ENCODE measurements at places on chromosomes 2 and 18.

- no peak for DNase-seq
Measured at GRCh38 chr18:74316257-74317170, 875 bp downstream of the C18orf63 start.

DNA sequence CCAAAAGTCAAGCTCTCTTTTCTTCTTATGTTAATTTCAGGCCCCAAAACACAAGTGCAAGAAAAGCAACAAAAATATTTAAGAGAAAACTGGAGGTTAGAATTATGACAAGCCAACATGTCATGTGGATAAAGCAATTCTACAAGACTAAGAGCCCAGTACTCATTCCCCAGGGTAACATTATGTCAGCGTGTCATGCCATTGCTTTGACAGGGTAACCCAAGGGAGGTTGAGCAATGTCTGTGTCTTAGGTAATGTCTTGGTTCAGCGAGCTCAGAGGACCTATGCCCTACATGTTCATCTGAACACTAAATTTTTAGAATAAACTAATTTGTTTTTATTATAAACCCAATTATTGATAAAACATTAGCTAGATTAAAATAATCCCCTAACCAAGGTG lies 173.2 kb upstream of the ZNF804A start:
- no peak for DNase-seq

DNA sequence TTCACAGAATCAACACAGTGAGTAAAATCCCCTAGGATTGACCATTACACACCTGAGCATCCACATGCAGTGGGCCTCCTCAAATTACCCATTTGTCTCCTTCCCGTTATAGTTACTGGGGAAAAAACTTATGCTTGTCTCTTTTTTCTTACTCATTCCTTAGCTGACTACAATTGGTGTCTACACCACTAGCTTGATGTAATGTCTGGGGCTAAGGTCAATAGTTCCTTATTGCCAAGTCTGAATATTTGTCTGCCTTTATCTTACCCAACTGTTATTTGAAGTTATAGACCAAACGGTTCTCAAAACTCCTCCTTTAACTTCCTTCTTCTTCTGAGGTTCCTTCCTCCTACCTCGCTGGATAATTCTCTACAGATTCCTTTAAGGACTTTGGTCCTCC lies 41.9 kb upstream of the TMEM17 start:
- DNase-seq = no peak

- peak; percentile 32 for DNase-seq
Measured at GRCh38 chr2:108637304-108637669, 82.0 kb upstream of the RANBP2 start.

- DNase-seq = no peak
Measured at GRCh38 chr2:124258140-124258880, 233.2 kb downstream of the CNTNAP5 start.

- DNase-seq = no peak
Measured at GRCh38 chr2:150171065-150171548, 316.4 kb downstream of the RND3 start.

GRCh38 chr2:105681927-105682326 lies 62.8 kb upstream of the NCK2 start:
- DNase-seq = no peak

DNA sequence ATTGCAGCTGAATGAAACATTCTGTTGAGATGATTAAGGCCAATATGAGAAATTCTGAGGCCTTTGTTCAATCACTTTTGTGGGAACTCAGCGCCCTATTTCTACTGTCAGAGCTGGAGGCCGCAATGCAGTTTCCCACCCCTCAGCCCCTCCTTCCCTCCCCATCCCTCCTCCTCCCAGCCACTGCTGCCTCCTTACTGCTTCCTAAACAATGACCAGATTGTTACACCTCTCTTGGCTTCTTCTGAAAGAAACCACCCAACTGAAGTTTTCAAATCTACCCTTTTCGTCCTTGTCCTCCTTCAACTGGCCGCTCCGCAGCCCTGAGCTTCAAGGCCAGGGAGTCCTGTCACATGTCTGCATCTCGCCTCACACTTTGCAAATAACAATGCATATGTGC lies 36.7 kb upstream of the MAPK4 start:
- no peak for DNase-seq

- DNase-seq = no peak
Measured at GRCh38 chr2:224271617-224272236, 130.2 kb downstream of the FAM124B start.

- no peak for DNase-seq
Measured at GRCh38 chr2:120517751-120518469, 172.0 kb downstream of the INHBB start.

DNA sequence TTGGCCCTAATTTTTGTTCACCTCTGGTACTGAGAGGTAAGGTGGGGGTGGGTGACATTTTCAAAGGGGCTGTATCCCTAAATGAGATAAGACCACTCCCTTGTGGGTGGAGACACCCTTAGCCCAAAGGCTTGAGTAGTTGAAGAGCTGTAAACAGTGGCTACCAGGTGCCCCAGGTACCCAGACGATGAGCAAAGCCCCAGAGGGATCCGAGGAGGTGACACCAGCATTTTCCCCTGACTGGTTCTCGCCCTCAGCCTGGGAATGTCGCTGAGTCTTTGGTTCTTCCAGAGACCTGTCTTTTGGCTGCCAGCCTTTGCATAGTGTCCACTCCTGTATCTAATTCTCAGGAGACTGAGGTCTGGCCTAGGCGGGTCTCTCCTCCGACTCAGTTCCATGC lies 36.5 kb downstream of the RRM2 start:
- no peak for DNase-seq

DNA sequence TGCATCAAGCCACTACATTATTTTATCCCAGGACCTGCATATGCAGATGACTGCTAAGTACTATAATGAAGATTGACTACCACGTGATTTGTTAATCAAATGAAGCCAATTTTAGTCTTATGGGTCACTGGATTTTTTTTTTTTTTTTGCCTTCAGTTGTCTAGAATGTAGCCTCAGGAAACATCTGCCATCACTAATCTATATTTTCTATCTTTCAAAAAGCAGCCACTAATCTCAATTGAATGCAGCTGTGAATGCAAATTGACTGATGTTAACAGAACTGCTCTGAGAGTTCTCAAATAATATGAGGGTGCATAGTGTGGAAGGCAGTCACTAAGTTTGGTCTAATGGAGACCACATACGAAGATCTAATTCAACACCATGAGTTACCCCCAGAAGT lies 106.3 kb downstream of the ABCA12 start:
- no peak for DNase-seq

DNA sequence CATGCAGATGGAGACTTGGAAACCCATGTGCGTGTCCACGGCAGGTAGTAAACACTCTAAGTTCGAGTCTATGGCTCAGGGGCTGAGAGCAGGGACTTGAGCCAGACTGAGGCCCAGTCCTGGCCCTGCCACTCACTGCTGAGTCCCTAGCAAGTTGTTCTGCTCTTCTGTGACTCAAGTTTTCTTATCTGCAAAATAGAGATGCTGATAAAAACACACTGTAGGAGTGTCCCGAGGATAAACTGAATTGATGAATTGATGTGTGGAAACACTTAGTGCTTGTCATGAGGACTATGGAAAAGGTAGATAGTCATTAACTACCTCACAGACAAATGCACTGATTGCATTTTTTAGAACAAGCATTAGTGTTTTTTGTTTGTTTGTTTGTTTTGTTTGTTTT lies 73.2 kb downstream of the BOLA3 start:
- no peak for DNase-seq

DNA sequence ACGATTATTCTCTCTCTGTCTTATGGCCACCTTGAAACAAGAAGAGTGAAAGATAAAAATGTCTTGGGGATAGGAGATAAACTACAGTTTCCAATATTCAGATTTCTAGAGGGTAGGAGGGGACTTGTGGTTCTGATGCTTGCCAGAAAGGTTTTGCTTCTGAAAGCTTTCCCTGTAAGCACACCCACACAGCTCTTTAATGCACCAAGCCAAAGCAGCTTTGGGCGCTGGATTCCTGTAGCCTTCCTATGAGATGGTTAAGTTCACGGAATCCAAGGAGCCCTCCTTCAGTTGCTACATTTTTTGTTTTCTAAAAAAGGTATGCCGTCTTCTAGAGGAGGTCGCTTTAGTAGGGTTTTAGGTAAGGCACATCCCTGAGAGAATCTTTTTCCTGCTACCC lies 4.9 kb downstream of the LRRTM1 start:
- no peak for DNase-seq

DNA sequence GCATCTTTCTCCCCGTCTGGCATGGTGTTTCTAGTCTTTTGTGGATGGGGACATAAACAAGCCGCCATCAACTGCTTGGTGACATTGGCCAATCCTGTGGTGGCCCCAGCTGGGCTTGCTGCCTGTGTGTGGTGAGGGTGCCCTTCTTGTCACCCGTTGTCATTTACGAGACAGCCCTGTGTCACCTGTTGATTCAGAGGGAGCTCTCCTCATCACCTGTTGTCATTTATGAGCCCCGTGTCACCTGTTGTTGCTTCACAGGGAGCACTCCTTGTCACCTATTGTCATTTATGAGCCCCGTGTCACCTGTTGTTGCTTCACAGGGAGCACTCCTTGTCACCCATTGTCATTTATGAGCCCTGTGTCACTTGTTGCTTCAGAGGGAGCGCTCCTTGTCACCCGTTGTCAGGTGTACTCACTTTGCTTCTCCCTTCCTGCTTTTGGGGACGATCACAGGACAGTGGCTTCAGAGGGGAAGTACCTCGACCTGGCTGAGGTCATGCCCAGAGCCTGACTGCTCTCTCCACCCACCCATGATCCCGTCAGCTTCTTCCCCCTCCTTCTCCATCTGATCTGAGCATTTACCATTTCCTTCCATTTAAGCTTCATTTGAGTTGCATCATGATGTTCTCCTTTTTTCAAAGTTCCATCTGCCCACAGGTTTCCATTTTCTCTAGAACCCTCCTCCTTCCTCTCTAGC lies 29.1 kb downstream of the HPCAL1 start:
- DNase-seq = peak; percentile 39

DNA sequence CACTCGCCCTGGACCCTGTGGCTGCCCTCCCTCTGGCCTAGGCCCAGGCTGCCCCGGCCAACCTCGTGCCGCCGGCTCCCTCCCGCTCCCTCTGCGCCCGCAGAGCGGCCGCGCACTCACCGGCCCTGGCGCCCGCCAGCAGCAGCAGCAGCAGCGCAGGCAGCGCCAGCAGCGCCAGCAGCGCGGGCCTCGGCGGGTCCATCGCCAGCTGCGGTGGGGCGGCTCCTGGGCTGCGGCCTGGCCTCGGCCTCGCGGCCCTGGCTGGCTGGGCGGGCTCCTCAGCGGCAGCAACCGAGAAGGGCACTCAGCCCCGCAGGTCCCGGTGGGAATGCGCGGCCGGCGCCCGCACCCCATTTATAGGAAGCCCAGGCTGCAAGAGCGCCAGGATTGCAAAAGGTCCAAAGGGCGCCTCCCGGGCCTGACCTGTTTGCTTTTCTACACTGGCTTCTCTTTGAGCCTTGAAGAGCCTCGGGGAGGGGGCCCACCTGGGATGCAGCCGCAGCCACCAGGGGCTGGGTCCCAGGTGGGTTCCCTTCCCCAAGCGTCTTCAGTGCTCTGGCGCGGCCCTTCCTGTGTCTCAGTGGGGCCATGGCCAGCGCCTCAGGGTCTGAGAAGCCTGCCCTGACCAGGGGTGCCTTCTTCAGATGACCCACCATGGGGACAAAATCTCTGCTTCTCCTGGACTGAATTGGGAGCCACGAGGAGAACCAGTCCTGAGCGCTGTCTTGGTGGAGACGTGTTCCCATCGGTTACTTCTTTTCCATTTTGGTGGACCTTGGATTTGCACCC lies at the start of gene APOB:
Gene APOB (minus strand): TSS at position 330 of the 789 bp plus-strand sequence. CDS start 128 bp downstream, at position 202.
- no peak for DNase-seq

DNA sequence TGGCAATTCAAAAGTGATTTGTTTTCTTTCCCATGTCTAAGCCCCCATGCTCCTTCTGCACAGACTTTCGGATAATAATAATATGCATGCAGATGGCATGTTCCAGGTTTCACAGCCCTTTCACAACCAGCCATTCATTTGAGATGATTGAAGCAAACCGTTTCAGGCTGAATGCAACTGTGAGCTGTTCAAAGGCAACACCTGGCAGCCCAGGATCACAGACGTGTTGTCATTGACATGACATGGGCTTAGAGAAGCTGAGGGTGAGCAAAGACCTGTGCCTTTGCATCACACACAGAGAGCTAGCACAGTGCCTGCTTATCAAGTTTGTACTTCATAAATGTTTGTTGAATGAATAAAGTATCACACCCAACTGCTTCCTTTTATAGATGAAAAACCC lies 12.4 kb upstream of the ERMN start:
- no peak for DNase-seq

- DNase-seq = no peak
Measured at GRCh38 chr18:58779529-58779928, 85.1 kb upstream of the ZNF532 start.

DNA sequence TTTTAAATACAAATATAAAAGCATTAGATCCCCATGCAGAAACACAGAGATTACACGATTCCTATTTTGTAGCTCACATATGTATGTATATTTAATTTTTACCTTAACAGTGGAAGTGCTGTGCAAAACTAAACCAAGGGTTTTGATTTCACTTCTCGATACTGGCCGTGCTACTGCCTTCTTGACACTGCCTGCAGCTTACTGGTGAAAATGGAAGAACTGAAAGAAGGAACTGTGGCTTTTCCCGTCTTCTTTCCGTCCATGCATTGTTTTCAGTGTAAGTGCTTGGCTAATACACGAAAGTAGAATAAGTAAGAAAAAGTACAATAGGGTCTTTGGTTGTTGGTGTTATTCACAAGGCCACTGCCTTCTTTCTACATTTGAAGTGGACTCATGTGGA lies 129.5 kb downstream of the NDUFA10 start:
- no peak for DNase-seq

DNA sequence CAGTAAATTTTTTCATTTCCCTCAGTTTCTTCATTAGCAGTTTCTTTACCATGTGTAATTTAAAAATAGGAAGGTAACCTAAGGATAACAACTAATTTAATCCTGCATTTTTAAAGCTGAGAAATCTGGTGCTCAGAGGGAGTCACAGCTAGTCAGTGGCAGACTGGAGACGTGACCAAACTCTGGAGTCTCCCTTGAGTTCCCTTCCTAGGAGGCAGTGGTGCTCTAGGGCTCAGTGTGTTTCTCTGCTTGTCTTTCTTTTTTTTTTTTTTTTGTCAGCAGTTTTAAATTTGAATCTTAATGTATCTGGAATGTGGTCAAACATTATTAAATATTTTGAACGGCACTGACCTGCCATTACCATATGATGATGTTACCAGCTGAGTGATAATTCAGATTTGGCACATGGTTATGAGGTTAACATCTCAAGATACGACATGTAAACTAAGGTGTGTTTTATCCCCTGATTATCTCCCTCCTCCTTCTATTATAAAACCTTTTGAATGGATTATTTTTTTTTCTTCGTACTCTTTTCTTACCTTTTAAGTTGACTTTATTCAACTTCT lies 226.2 kb downstream of the GALNT13 start:
- DNase-seq = no peak

DNA sequence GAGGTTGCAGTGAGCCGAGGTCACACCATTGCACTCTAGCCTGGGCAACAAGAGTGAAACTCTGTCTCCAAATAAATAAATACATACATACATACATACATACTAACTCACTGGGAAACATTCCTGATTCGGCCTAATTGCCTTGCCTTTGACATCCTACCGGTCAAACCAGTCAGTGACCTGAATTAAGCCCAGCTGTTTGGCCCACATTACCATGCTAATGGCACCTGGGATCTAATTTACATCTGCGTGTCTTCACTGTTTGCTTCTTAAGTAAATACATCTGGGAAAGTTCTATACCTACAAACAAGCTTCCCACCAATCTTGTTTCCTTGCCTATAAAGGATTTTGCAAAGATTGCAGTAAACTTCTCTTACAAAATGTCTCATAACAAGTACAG lies 230.2 kb upstream of the ZC3H15 start:
- DNase-seq = no peak

Measured in GM06990 (cell line).